ENCODE measurements at places on chromosomes 1 and 21.

GRCh38 chr1:79711001-79711431 lies 704.5 kb upstream of the ADGRL4 start:
- DNase-seq, result no peak

GRCh38 chr1:1167398-1167821 lies 6.3 kb upstream of the TTLL10 start:
- no peak for DNase-seq

- peak; percentile 48 for DNase-seq
Observed at GRCh38 chr1:57327336-57327735, 96.5 kb downstream of the DAB1 start.

GRCh38 chr1:31782421-31783410 lies 18.6 kb upstream of the ADGRB2 start:
- DNase-seq, result no peak

DNA sequence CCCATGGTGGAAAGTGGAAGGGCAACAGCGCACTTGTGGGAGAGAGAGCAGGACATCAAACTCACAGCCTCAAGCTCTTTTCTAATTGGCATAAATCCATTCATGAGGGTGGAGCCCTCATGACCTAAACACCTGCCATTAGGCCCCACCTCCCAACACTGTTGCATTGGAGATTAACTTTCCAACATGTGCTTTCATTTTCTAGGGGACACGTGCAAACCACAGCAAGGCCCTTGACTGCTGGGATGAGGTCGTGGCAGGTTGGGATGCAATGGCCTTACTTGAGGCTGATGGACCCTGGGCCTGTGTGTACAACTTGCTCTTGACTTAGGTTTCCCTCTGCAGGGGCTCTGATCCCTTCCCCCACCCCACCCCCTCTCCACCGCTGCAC lies 35.9 kb upstream of the NEK2 start:
- peak; percentile 47 for DNase-seq

DNA sequence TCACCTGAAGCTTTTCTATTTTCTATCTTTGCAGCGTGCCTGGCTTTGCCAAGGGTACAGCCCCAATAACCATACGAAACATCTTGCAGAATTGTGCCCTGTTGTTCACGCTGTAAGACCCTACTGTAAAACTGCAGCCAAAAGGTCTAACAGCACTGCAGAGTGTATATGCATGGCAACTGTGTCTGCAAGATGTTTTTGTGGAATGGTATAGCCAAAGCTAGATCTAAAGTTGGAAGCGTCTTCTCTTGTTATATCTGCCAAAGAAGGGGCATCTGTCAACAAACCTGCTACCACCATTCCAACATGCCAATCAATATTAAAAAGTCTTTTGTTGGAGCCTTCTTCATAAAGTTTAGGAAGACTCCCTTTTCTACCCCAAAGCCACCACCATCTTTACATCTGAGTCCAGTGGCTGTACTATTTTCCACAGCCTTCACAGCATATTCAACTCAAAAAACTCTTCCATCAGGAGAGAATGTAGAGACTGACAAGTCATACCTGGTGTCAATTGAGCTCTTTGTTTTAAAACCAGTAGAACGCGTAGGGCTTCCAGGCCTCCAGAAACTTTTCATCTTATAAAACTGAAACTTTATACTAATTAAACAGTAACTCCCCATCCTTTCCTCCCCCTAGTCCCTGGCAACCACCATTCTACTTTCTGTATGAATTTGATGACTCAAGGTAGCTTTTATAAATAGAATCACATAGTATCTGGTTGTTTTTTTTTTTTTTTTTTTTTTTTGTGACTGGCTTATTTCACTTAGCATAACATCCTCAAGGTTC lies 40.0 kb downstream of the ZSCAN20 start:
- no peak for DNase-seq

GRCh38 chr1:97901017-97901658 lies 19.7 kb downstream of the DPYD start:
- DNase-seq, result no peak

DNA sequence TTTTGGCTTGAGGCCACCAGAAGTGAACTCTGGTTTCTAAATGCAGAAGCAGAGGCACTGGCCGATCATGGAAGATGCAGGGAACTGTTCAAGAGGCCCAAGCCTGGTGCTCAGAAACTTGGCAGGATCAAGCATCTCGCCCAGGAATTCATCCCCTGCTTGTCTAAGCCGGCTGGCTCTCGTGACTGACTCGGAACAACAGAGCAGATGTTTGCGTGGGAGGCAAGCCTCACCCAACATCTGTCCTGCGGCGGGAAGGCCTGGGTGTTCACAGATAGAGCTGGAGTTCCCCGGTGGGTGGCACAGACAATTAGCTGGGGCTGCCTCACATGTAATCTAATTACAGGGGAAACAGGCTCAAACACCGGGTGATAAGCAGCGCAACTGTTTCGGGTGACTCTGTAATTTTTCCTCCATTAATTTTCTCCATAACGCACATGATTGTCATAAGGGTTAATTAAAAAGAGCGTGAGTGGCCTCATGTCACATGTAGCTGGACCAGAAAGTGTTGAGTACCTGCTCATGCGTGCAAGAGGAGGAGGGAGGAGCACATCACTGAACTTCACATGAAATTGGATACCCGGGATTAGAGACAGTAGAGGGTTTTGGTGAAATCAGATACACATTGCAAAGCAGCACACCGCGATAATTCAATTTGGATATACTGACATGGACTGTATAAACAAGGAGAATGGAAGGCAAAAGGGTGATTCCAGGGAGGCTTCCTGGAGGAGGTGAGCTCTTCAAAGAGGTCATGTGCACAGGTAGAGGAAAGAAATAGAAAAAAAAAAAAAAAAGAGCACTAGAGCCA lies 180.0 kb downstream of the ETS2 start:
- DNase-seq, result peak; percentile 92

DNA sequence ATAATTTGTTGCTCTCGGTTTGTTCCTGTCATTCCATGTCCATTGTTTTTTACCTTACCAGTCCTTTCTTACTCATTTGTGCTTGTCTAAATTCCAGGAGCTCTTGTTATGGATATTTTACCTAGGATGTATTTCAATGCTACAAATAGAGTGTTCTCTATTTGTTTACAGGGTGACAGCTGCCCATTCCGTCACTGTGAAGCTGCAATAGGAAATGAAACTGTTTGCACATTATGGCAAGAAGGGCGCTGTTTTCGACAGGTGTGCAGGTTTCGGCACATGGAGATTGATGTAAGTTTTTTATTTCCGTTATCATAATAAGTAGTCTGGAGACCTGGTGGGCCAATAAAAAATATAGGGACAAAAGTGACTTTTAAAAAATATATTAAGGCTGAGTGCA lies 23.0 kb downstream of the ZBED6 start:
- DNase-seq, result no peak

DNA sequence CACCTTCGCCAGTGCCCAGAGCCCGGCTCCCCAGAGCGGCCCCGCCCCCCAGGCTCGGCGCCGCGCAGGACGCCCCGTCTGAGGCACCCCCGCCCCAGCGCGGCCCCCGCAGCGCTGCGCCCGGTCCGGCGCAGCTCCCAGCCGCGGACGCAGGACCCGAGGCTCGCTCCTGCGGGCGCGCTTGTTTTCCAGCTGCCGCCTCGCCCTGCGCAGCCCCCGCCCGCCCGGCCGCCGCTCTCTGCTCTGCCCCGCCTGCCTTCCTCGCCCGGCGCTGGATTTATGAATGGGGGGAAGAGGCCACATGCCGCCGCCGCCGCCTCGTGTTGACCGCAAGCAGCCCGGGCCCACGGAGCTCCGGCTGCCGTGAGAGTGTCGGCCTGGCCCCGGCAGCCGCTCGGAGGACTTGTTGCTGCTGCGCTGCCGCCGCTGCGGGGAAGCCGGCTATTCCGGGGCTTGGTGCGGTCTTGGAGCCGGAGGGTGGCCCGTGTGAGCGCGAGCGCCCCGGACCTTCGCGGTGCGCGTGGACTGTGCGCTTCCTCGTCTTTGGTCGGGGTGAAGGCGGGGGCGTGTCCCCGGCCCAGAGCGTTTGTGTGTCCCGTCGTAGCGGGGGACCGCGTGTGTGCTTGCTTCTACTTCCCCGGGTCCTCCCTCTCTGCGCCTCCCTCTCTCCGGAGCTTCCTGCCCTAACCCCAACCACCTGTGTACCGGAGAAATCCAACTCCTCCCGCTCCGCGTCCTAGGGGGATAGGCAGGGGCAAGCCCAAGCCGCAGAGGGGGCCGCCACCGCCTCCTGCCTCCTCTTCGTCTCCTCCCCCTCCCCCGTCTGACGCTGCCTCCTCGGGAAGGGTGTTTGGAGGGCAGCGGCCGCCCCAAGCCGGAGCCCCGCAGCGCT lies 736 bp downstream of the KCNC4 start:
- DNase-seq, result peak; percentile 72

DNA sequence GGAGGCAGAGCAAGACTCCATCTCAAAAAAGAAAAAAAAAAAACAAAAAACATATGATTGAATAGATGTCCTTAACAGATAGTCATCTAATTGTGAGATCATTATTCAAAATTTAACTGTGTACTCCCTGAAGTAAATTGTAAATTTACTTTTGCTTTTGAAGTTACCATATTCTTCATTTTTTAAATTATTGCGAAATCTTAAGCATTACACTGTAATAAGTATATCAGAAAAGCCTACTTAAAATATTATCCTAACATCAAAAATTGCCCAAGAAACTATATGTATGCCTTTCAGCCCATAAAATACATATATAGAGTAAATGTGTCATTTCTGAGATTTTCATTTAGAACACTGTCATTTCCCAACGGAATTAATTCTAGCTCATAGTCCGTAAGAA lies 91.9 kb downstream of the AK5 start:
- no peak for DNase-seq

GRCh38 chr1:42949312-42950115 lies 9.2 kb downstream of the SLC2A1 start:
- DNase-seq, result no peak

- DNase-seq, result no peak
Observed at GRCh38 chr1:119007670-119008482, 19.7 kb upstream of the TBX15 start.

- DNase-seq, result no peak
Observed at GRCh38 chr1:197850918-197851317, 51.5 kb upstream of the C1orf53 start.

DNA sequence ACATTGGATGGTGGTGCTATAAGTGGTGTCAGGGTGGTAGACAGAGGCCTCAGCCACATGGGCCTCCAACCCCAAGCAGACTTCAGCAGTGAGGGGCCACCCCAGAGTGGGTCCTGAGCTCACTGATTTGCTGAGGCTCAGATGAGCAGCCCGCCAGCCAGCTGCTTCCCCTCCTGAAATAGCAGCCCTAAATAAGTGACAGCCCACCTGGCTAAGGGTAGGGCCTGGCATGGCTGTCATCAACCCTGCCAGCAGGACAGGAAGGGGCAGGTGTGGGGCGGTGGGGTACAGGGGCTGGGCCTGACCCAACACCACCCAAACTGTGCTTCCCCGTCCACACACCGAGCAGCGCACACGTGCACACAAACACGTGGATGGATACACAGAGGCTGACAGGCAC lies 79.3 kb downstream of the GRIK3 start:
- DNase-seq, result no peak

- no peak for DNase-seq
Observed at GRCh38 chr1:61606448-61607312, 118.3 kb downstream of the TM2D1 start.

DNA sequence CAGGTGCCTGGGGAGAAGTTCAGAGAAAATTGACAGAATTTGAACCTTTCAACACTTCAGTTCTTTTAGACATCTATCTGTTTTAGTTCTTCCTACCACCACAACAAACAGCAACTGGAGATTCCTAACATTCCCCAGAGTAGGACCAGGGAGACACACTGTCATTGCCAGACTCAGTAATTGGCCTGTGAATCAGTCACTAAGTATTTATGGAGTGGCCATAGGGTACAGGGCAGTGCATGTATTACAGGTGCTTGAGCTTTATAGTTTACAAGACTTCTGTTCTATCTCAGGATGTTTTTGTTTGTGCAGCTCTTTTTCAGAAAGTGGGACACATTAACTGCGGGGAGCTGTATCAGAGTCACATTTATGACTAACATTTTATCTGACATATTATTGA lies 1.7 kb downstream of the CDC14A start:
- DNase-seq, result peak; percentile 18

GRCh38 chr1:87973896-87974295 lies 645.2 kb downstream of the LMO4 start:
- DNase-seq, result no peak

- peak; percentile 71 for DNase-seq
Observed at GRCh38 chr1:223364685-223365382, 858 bp upstream of the SUSD4 start.

GRCh38 chr21:29218749-29219148 lies 80.0 kb upstream of the BACH1 start:
- DNase-seq, result no peak

DNA sequence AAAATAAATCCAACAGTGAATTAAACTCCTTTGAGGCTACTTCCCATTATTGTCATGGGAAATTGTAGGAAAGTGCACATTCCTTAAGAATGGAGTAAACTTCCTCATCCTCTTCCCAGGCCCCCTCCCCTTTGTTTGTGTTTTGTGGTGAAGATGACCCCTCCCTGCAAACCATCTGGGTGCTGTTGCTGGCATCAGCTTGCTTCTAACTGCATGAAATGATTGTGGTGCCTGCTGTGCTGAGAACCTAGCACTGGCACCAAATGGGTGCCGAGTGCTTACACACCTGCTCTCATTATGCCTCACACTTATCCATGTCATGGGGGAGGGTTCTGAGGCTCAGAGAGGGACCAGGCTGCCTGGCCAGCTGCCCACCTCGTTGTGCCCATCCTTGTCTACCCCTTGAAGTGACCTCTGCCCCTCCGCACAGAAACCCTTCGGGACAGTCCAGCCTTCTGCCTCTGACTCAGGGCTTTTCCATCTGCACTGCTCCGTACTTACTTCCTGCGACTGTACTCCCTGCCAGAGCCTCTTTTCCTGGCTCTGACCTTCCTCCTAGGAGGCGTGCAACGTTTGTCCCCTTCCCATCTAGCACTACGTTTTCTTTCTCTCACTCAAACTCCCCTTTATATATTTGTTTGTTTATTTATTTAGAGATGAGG lies 30.6 kb downstream of the CAPN2 start:
- no peak for DNase-seq

- DNase-seq, result peak; percentile 86
Observed at GRCh38 chr1:9128520-9129265, at the start of gene GPR157. Gene GPR157, minus strand, starts transcription at chr1:9129102. Its CDS starts 75 bp downstream, at chr1:9129027.

DNA sequence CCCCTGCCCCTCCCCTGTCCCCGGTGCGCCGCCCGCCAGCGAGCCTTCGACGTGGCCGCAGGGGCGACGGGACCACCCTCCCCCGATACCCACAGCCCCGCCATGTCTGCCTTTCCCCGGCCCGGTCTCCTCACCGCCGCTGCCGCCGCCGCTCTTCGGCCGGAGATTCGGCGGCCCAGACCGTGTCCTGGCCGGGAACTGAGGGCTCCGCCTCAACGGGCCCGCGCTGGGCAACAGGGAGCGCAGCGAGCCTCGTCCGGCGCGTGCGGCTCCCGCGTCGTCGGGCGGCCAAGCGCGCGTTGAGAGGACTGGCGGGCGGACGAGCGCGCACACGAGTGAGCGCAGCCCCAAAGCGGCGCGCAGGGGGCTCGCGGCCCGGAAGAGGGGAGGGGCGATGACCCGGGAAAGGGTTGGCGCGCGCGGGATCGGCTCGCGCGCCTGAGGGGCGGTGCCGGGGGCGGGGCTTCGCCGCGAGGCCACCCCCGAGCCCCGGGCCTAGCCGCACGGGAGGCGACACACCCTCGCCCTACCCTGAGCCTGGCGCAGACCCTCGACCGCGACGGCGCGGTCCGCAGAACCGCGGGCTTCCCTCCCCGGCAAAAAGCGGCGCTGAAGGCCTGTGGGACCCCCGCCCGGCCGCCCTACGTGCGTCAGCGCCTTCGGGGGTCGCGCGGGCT lies at the start of gene BTG3:
TSS of gene BTG3 (minus strand) at position 337 of the 677 bp plus-strand sequence. CDS start 3,757 bp downstream, outside the sequence.
- peak; percentile 90 for DNase-seq

GRCh38 chr1:244917073-244917670 lies 52.8 kb upstream of the HNRNPU start:
- no peak for DNase-seq

GRCh38 chr1:225380691-225381090 lies 47.1 kb downstream of the LBR start:
- DNase-seq, result no peak

Data from NCI-H82 (cell line).